ENCODE measurements at places on chromosomes 1 and 21. TPM values are rescaled to one million over a fixed set of nuclear protein-coding genes. Genes with fewer than 3 reads are reported as not detected.

GRCh38 chr21:38525454-38525853, 27.2 kb upstream of the ERG start:
- no peak for DNase-seq

DNA sequence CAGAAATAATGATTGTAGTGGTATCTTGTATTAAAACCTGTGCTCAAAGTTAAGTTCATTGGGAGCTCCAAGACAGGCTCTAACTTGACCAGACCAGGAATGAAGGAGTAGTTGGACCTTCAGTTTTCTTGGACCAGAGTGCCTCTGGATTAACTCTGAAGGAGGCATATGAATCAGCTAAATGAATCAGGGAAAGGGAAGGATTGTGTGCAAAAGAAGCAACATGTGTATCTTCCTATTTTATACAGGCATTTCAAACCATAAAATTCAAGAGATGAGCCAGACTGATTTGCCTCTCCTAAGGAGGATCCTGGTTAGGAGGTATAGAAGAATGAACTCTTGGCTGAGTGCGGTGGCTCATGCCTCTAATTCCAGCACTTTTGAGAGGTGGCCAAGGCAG, 71.4 kb downstream of the CC2D1B start:
- DNase-seq = no peak

DNA sequence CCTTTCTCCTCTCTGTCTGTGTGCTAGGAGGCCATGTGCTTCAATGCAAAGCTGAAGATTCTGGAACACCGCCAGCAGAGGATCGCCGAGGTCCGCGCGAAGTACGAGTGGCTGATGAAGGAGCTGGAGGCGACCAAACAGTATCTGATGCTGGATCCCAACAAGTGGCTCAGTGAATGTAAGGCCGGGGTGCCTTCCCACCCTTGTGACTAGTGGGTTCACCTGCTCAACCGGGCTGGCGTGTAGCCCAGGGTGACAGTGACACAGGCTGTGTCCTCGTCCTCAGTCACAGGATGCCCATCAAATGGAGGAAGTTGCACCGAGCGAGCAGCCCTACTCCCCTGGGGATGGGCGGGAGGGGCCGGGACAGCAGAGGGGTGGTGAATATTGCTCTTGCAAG, 544.1 kb downstream of the KIF26B start:
- no peak for DNase-seq

Gene C1orf146
- not detected for total RNA-seq

Gene SFN
- not detected for total RNA-seq

DNA sequence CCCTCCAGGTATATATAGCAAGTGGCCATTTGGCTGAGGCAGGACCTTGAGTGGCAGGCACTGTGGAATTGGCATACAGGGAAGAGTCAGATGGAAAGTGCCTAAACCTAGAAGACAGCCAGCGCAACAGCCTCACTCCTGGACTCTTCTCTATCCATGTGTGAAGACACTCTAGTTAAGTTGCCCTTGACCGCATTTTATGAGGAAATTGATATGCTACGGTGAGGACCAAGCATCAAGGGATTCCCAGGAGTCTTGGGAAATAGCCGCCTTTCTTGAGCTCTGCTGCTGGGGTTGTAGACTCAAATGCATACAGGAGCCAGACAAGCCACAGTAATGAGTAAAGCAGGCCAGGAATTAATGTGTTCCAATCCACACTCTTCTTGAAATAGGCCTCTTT, 145.9 kb upstream of the KAZN start:
- DNase-seq = no peak

Gene SH3BGRL3
- 50.1 TPM for total RNA-seq

DNA sequence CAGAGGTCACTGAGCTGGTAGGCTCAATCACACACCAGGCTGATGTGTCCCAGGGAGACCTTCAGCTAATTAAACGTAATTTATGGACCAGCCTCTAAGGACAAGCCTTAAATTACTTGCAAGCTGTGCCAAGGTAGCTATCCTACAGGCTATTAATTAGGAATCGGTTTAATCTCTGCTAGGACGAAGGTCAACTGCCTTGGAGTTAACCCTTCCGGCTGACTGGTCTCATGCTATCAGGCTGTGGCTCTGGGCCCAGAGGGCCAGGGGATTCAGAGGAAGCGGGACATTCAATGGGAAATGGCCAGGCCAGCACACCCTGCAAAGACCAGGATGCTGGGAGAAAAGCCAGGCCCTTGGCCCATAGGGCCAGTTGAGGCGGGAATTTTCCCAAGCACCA, 19.0 kb downstream of the DHRS3 start:
- no peak for DNase-seq

- no peak for DNase-seq
Observed at GRCh38 chr1:59229138-59229537, 67.8 kb upstream of the FGGY start.

Gene AGT
- total RNA-seq = 8.2 TPM

Gene GNAT2
- total RNA-seq = not detected

Gene NUCKS1
- 80.6 TPM for total RNA-seq

GRCh38 chr1:65632235-65632634, 160.5 kb upstream of the PDE4B start:
- no peak for DNase-seq

- no peak for DNase-seq
Observed at GRCh38 chr1:64828829-64829228, 84.0 kb downstream of the RAVER2 start.

DNA sequence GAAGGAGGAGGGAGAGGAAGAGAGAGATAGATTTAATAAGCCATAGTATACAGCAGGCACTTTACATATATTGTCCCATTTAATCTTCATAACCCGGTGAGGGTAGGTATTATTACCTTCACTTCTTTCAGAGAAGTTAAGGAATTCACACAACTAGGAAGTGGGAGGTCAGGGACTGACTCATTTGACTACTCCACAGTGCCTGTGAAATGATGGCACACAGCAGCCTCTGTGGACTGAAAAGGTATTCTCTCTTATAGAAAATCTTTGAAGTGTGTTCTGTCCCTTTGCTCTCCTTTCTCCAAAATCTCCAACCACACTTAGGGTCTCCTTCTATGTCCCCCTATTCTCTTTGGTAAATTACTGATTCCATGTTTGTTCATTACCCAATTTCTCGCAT, 23.9 kb downstream of the PALMD start:
- no peak for DNase-seq

- DNase-seq = no peak
Observed at GRCh38 chr1:30877205-30877912, 31.2 kb downstream of the SDC3 start.

DNA sequence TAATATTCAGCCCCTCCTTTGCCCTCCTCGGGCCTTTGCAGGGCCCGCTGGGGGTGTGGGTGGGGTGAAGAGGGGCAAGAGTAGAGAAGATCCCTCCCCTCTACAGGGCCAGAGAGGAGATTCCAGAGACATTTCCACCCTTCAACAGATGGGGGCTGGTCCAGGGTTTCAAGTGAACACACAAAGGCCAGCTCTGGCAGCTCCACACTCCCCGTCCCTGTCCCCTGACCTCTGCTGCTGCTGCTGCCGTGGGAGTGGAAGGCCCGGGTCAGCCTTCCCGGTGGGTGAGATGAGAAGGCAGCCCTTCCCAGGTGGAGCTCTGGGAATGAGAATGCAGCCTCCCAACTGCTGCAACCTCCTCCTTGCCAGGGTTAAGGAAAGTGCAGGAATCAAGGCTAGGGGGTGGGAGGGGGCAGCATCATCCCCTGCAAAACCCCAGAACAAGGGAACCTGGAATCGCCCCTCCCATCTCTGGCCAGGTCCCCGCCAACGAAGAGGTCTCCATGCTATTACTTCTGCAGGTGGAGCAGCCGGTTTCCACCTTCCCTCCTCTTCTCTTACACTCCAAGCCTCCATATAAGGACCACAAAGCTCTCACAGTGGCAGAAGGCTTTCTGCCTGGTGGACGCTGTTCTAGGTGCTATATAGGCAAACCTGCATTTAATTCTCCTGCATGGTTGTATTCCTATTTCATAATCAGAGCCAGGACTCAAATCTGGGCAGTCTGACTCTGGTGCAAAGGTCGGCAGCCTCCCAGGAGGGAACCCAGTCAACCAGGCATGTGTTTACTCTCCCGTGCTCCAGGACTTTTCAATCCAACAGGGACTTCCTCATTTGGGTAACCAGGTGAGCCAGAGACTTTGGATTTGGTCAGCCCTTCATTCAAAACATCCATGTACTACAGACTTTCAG, 22.9 kb upstream of the ARHGEF10L start:
- no peak for DNase-seq

GRCh38 chr1:97938285-97938642, 17.4 kb upstream of the DPYD start:
- DNase-seq = no peak

DNA sequence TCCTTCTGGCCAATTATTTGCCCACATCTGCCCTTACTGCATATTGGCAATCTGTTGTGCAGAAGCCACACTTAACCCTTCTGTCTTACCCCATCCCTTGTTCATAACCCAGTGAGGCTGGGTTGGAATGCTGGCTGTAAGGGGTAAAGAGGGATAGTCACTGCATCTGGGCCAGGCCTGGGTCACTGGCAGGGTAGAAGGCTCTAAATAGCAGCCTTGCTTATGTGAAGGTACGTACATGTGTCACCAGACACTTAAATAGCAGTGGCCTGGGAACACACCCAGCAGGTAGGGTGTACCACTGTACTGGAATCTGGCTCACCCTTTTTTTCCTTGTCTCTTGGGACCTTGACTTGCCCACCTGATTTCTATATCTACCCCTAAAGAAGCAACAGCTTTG, 9.9 kb upstream of the TARS2 start:
- DNase-seq = no peak

Gene C1orf210
- 31.3 TPM for total RNA-seq

Gene CLCA4
- total RNA-seq = 2.6 TPM

- DNase-seq = no peak
Observed at GRCh38 chr1:42552636-42553035, 89.5 kb downstream of the CCDC30 start.

- no peak for DNase-seq
Observed at GRCh38 chr1:172964864-172965263, 85.9 kb downstream of the TNFSF18 start.

Gene ZNF593OS
- not detected for total RNA-seq

DNA sequence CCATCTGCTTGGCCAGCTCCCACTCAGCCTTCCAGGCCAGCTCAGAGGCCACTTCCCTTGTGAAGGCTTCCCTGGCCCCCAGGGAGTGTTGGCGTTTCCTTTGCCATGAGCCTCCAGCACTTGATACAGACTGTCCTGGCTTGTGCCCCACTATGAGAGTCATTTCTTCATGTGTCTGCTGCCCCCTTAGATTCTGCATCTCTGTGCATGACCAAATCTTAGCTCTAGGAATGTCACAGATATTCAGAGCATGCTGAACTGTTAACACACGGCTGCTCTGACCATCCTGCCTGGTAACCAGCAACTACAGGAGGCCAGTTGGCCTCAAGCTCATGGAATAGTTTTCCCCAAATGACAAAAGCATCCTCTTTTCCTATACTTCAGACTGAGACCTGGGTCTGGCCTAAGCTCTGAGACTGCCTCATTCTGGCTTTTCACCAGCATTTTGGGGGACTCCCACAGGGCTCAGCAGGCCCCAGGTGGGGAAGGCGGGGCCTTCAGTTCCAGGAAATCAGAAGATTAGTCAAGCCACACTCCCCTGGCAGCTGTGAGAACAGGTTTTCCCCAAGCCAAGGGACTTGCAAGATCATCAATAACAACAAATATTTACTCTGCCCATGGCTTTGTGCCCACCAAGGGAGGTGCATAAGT, 182.6 kb upstream of the EDN2 start:
- DNase-seq = no peak

Data from breast epithelium (tissue), 4 donors.